ENCODE measurements at places on chromosomes 3 and 15.

DNA sequence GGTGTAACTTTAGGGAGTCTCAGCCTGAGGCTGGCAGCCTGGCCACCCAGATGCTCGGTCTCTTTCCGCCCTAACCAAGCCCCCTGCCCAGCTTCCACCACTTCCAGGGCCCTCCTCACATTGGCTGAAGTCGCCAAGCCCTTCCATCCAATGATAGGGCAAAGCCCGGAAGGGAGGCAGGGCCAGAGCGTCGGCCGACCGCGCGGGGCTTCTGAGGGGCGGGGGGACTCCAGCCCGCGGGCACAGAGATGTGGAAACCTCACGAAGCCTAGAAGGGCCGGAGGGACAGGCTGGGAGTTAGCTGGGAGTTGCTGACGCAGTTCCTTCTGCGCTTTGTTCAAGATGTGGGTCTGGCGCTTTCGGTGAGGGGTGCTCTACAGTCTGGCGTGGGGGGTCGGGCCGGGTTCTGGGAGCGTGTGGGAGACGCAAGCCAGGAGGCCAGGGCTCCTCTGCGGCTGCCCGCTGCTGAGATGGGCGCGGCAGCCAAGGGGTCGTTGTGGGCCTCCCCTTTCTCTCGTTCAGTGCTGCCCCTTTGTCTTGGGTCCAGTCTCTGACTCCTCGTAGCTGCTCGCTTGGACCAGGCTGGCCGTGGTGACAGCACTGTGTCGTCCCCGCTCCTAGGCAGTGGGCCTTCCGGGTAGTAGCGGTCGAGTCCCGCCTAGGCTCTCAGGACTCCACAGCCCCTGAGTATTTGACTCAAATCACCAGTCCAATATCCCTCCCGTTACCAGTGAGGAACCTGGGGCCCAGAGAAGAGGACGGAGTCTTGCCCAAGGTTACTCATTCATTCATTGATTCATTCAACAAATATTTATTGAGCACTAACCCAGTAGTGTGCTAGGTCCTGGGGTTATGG lies at the start of gene ZNF660:
ZNF660 (plus strand) TSS at position 319 of the 856 bp plus-strand sequence. CDS start 9,230 bp downstream, outside the sequence.
- DNase-seq: no peak

DNA sequence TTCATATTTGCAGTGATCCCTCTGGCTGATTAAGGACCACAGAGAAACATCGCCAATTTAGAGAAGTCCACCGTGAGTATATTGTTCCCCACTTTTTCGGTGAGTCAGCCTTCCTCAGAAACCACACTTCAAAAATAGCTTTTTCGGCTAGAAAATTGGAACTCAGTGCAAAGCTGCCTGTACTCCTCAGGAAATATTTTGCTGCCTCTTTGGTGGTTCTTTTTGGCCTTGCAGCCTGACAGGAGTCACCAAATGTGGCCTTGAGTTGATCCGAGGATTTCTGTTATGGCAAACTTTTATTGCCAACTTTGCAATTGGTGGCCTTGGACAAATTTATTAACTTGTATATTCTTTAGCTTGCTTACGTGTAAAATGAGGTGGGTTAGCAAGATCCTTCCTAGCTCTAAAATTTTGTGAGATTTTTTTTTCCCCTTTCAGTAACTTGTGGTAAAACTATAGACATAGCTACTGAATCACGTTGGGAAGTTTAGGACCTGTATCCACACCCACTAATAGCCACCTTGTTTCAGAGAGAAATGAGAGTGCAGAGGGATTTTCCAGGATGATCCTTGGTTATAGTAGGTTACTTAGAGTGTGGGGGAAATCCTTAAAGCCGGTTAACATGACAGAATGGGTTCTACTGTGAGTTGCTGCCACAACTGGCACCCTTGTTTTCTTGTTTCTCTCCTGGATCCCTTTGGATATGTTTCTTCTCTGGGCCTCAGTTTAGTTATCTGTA lies 9.9 kb downstream of the ARL6IP5 start:
- DNase-seq: no peak

DNA sequence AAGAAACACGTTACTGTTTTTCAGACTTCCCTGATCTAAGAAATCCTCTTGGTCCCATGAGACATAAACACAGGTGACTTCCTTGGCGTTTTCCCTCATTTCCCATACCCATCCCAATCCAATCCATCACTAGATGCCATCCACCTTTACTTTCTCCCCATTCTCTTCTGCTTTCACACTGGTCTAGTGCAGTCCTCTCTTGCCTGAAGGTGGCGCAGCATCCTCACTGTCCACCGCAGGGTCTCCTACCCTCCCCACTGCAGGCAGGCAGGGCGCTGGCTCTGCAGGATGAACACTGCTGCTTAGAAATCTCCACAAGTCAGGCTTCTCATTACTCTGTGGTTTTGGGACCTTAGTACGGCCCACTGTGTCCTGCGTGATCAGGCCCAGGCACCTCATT lies 58.2 kb downstream of the RAB7A start:
- DNase-seq: peak; percentile 35

DNA sequence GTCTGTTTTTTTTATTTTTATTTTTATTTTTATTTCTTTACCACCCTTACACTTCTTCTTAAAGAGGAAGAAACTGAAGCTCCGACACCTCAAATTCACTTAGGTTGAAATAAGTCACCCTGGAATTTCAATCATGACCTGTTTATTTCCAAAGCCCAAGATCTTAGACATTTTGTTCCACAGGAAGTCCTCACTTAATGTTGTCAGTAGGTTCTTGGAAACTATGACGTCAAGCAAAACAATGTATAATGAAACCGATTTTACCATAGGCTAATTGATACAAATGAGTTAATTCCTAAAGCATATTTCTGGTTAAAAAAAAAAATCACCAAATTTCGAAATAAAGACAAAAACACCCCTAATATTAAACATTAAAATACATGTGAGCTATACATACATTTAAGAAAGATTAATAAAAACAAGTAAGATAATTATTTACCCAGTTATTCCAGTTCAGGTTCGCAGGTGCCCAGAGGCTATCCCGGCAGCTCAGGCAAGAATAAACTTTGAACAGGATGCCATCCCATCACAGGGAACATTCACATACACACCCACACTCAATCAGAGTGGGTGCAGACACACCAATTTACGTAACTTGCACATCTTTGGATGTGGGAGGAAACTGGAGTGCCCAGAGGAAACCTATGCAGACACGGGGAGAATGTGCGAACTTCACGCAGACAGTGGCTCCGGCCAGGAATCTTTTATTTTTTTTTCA lies 391.0 kb downstream of the RAP2B start:
- DNase-seq: no peak

DNA sequence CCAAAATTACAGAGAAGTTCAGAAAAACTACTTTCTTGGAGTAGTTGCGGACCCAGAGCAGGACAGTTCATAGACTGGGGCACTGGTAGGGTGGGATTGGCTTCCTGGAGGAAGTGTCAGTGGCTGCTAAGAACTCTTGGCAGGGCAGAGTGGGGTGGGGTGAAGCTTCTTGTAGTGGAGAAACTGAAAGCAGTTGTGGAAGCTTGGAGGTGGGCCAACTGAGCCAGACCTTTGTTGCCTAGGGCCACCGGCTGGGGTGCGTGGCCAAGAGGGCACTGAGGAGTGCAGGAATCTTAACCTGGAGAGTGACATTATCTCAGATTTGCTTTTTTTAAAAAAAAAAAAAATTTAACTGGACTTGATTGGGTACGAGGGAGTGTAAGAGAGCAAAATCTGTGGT lies 3.1 kb downstream of the KAT2B start:
- no peak for DNase-seq

GRCh38 chr3:153215966-153216365 lies 53.9 kb downstream of the RAP2B start:
- DNase-seq: no peak

GRCh38 chr3:30933478-30934207 lies 39.2 kb upstream of the GADL1 start:
- DNase-seq: no peak

Data from activated CD8-positive, alpha-beta memory T cell treated with anti-CD3 and anti-CD28 coated beads for 4 hours (primary cell).